ENCODE measurements at places on chromosomes 11 and 22.

GRCh38 chr11:44116234-44116830, 20.9 kb downstream of the EXT2 start:
- peaks cover 54% of the 10 kb centered on the region for H3K36me3 ChIP-seq
- H3K27me3 ChIP-seq: no peaks in the 10 kb centered on the region
- H3K4me1 ChIP-seq: no peaks in the 10 kb centered on the region
- H3K4me3 ChIP-seq: no peak overlapping the region
- no peak for DNase-seq

- no peak for DNase-seq
- H3K4me1 ChIP-seq: peaks cover 18% of the 10 kb centered on the region
- no peaks in the 10 kb centered on the region for H3K27me3 ChIP-seq
- H3K27ac ChIP-seq: no peak overlapping the region
- peak overlapping the region; percentile 89 for H3K4me3 ChIP-seq
Observed at GRCh38 chr11:119108146-119108856, 1.2 kb downstream of the C2CD2L start.

DNA sequence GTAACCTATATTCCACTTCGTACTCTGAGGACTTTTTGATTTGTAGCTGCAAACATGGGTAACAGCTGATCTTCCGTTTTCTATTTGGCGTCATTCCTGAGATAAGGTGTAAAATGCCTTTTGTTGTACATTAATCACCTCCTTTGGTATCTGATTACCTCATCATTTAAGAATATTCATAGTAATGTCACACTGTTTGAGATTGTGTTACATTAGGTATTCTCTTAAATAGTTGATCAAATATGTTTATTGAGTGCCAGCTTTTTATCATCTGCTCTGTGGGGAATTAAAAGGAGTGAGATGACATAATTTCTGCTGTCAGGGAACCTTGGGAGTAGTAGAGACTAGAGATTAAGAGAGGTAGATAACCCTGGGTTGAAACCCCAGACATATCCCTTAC, 5.9 kb downstream of the NCAM1 start:
- peaks cover 3% of the 10 kb centered on the region for H3K4me1 ChIP-seq
- H3K4me3 ChIP-seq: no peak overlapping the region
- no peaks in the 10 kb centered on the region for H3K36me3 ChIP-seq
- H3K27ac ChIP-seq: no peak overlapping the region

GRCh38 chr11:113647856-113648255, 58.3 kb downstream of the TMPRSS5 start:
- H3K27me3 ChIP-seq: no peaks in the 10 kb centered on the region
- no peak overlapping the region for H3K4me3 ChIP-seq
- no peak for DNase-seq
- H3K36me3 ChIP-seq: no peaks in the 10 kb centered on the region
- no peak overlapping the region for H3K27ac ChIP-seq

DNA sequence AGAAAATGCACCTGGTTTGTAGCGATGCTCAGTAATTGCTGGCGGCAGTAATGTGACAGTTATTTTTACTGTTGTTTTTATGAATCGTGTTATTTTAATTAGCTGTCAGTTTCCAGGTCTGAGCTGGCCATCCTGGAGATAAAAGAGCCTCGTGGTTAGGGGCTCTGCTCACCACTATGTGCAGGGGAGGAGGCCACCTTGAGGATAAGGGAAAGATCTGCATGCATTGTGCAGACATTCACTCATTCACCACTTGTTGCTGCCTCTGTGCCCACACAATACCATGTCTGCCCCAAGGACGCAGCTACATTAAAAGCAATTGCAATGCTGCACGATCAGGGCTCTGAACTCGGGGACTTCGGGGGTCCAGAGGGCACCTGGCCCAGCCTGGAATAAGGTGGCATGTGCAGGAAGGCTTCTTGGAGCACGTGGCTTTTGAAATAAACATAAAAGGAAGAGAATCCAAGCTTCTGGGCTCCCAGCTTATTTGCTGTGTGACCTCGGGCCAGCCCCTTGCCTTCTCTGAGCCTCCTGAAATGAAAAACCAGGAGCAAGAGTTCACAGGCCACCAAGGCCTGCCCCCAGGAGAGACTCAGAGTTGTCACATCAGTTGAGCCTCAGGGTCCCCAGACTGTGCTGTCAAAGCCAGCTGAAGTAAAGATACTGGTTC, 44.7 kb upstream of the SHISAL1 start:
- peaks cover 24% of the 10 kb centered on the region for H3K27me3 ChIP-seq
- no peak for DNase-seq
- H3K4me3 ChIP-seq: no peak overlapping the region
- no peak overlapping the region for H3K27ac ChIP-seq
- H3K36me3 ChIP-seq: no peaks in the 10 kb centered on the region
- peaks cover 10% of the 10 kb centered on the region for H3K4me1 ChIP-seq

DNA sequence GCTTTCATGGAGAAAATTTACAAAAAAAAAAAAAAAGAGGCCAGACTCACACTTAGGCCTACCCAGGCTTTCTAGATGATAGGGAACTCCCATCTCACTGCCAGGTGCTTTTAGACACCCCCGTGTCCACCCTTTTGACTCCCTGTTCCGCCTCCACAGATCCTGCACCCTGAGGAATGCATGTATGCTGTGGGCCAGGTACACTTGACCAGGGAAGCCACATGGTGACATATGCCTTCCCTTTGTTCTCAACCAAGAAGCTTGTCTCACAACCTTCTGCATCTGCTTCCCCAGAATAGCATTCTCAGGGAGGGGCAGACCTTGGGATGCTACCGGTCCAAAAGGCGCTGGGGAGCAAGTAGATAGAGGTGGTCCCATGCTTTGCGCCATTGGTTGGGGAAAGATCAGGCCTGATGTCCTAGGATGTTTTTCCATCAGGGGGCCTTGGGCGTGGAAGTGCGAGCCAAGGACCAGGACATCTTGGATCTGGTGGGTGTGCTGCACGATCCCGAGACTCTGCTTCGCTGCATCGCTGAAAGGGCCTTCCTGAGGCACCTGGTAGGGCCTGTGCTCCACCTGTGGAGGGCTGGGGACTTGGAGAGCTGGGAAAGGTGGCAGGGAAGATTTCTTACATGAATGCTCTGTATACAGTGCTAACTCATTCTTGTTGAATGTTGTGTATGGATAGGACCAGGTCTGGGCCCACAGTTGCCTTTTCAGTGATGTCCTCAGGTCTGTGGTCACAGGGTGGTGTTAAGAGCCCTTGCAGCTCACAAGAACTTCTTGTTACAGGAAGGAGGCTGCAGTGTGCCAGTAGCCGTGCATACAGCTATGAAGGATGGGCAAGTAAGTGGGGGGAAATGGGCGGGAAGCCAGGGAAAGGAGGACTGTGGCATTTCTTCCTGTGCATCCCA, 7.5 kb downstream of the HMBS start:
- no peaks in the 10 kb centered on the region for H3K27me3 ChIP-seq
- H3K27ac ChIP-seq: no peak overlapping the region
- peaks cover 19% of the 10 kb centered on the region for H3K4me1 ChIP-seq
- no peak for DNase-seq
- H3K4me3 ChIP-seq: peak overlapping the region; percentile 100
- H3K36me3 ChIP-seq: peaks cover 33% of the 10 kb centered on the region

DNA sequence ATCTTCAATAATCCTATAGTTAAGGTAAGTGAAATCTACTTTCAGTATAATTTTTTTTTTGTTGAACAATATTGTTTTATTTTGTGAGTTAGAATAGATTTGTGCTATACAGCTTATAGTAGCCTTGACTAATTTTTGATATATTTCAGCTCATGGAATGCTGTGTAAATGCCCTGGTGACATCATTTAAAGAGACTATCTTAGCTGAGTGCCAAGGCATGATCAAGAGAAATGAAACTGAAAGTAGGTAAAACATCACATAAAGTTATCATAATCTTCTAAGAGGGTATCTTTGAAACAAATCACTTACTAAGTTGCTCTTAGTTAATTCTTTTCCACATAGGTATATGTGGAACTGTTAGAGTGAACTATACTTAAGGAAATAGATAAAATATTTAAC, 51.4 kb upstream of the ACAT1 start:
- H3K27me3 ChIP-seq: no peaks in the 10 kb centered on the region
- peaks cover 83% of the 10 kb centered on the region for H3K36me3 ChIP-seq
- no peaks in the 10 kb centered on the region for H3K4me1 ChIP-seq
- DNase-seq: no peak
- no peak overlapping the region for H3K27ac ChIP-seq

- H3K4me1 ChIP-seq: no peaks in the 10 kb centered on the region
- H3K4me3 ChIP-seq: no peak overlapping the region
Observed at GRCh38 chr11:12148882-12149281, 38.5 kb downstream of the MICAL2 start.

GRCh38 chr11:79342686-79343085, 98.1 kb downstream of the TENM4 start:
- no peak for DNase-seq
- no peaks in the 10 kb centered on the region for H3K27me3 ChIP-seq
- H3K4me3 ChIP-seq: no peak overlapping the region
- no peaks in the 10 kb centered on the region for H3K4me1 ChIP-seq
- no peaks in the 10 kb centered on the region for H3K36me3 ChIP-seq

- no peak overlapping the region for H3K4me3 ChIP-seq
- H3K36me3 ChIP-seq: peaks cover 5% of the 10 kb centered on the region
- no peak for DNase-seq
- H3K27me3 ChIP-seq: no peaks in the 10 kb centered on the region
Observed at GRCh38 chr22:37654563-37655251, 3.8 kb upstream of the PDXP start.

GRCh38 chr11:15769203-15769602, 587.1 kb downstream of the SOX6 start:
- DNase-seq: no peak
- H3K4me1 ChIP-seq: peaks cover 6% of the 10 kb centered on the region
- no peak overlapping the region for H3K27ac ChIP-seq

DNA sequence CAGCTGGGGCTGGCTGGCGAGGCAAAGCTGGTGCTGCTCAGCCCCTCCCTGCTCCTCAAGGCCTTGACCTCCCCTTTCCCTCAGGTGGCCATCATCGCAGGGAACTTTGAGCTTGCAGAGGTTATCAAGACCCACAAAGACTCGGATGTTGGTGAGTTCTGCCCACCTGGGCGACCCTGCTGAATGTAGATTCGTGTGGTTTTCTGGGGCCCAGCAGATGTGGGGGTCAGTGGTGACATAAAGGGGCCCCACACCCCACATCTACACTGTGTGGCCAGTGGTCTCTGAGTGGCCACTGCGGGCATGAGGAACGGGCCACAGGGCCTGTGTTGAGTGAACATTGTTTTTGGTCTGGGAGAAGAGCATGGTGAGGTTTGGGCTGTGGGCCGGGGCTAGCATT, 11.9 kb downstream of the SHANK3 start:
- H3K4me1 ChIP-seq: no peaks in the 10 kb centered on the region
- no peaks in the 10 kb centered on the region for H3K27me3 ChIP-seq
- H3K36me3 ChIP-seq: peaks cover 26% of the 10 kb centered on the region
- no peak for DNase-seq
